ENCODE measurements at places on chromosomes 3 and 15. TPM values are rescaled to one million over a fixed set of nuclear protein-coding genes. Genes with fewer than 3 reads are reported as not detected.
A peak's percentile ranks its signal among the peaks of the same experiment; 100 is the strongest.

DNA sequence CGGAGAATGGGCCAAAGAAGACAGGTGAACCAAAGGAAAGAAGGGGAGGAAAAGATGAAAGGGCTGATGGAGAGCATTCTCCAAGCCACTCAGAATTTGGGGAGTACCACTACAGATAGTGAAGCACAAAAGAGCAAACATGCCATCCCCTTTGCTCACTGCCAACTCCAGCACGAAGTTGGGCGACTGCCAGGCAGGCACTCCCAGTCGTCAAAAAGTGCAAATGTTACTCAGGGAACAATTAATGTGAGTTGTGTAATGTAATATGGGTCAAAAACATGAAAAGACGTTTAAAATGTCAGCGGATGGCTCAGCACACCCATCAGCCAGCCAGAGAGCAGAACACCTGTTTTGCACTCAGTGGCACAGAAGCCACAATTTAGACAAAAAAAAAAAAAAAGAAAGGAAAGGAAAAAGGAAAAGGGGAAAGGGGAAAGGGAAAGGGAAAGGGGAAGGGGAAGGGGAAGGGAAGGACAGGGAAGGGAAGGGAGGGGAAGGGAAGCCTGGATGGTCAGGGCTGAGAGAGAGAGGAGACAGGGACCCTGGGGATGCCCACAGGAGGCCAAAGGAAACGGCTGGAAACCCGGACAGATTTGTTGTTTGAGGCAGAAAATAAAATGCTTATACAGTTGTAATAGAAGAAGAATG is 82.7 kb downstream of the COL8A1 start:
- no peaks in the 10 kb centered on the region for H3K27me3 ChIP-seq
- no peaks in the 10 kb centered on the region for H3K4me1 ChIP-seq
- no peak for DNase-seq
- no peaks in the 10 kb centered on the region for H3K36me3 ChIP-seq
- H3K4me3 ChIP-seq, result no peak overlapping the region

EPHA6 gene
- total RNA-seq, result 14.3 TPM

- H3K27me3 ChIP-seq, result no peaks in the 10 kb centered on the region
- H3K4me1 ChIP-seq, result no peaks in the 10 kb centered on the region
These were observed 75.1 kb downstream of the B3GNT5 start for GRCh38 chr3:183328164-183328563.

NRROS gene
- total RNA-seq, result 0.33 TPM

DNAH12 gene
- 1.1 TPM for total RNA-seq

SCN11A gene
- 3.7 TPM for total RNA-seq

SH2D7 gene
- total RNA-seq, result not detected

DNA sequence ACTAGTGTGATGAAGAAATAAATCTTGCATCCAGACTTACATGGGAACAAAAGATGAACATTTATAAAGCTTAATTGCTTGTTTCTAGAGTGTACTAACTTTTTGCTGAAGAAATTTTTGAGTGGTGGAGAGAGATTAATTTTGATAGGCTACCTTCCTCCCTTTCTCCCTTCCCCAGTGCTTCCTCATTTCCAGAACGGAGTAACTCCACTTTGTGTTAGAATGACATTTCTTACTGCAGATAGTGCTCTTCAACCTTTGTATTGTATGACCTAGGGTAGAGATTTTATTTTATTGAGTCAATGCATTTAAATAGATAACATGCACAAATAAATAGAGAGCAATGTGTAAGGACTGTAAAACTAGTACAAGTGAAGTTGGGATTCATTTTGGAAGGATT is 1.9 kb downstream of the ATP1B3 start:
- peaks cover 4% of the 10 kb centered on the region for H3K4me1 ChIP-seq
- H3K27ac ChIP-seq, result peak overlapping the region; percentile 100
- peak overlapping the region; percentile 68 for H3K4me3 ChIP-seq
- no peaks in the 10 kb centered on the region for H3K36me3 ChIP-seq
- DNase-seq, result no peak

DNA sequence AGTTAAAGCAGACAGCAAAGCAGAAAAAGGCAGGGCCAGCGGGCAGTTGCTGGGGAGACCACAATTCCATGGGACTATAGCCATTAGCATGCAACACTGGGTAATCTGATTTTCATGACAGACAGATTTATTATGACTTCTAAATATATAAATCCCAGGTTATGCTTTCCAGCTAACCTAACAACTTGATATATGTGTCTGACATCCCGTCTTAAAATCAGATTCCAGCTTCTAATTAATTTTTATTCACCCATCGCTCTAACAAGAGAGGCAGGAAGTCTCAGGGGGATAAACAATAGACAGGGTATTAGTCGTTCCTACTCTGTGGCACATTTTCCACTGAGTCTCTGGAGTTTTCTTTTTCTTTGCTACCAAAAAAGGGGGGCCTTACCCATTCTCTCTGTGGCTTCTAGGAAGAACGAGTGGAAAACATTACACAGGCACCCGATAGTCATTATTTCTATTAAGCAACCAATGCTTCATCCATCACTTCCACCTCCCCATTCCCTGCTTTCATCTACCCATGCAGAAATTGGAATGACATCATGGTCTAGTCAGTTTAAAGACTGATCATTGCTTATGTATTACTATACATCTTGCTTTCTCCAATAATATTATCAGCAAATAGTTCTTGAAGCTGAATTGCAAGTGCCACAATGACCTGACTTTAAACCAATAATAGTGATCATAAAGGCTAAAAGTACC is 173.1 kb downstream of the FHIT start:
- H3K27me3 ChIP-seq, result no peaks in the 10 kb centered on the region
- no peaks in the 10 kb centered on the region for H3K4me1 ChIP-seq
- DNase-seq, result no peak
- H3K36me3 ChIP-seq, result no peaks in the 10 kb centered on the region
- no peak overlapping the region for H3K27ac ChIP-seq

Measured in hepatocyte (in vitro differentiated cells).